ENCODE measurements at places on chromosomes 7 and 10. TPM values are rescaled to one million over a fixed set of nuclear protein-coding genes. Genes with fewer than 3 reads are reported as not detected.

HTRA1 gene
- polyA plus RNA-seq: 58.6 TPM

TDRD1 gene
- polyA plus RNA-seq: 0.13 TPM

GOLGA7B gene
- 0.23 TPM for polyA plus RNA-seq

ACSM6 gene
- polyA plus RNA-seq: not detected

DOCK4 gene
- 10.6 TPM for polyA plus RNA-seq

PRLHR gene
- not detected for polyA plus RNA-seq

GNG11 gene
- 24.7 TPM for polyA plus RNA-seq

SMIM30 gene
- 82.9 TPM for polyA plus RNA-seq

PDGFA gene
- polyA plus RNA-seq: 33.2 TPM

GNGT1 gene
- polyA plus RNA-seq: not detected

DKK1 gene
- 0.44 TPM for polyA plus RNA-seq

ERVW-1 gene
- 1.8 TPM for polyA plus RNA-seq

MLXIPL gene
- 1.7 TPM for polyA plus RNA-seq

MAT1A gene
- polyA plus RNA-seq: not detected

GDF10 gene
- 0.41 TPM for polyA plus RNA-seq

RBP4 gene
- 16.0 TPM for polyA plus RNA-seq

UROS gene
- polyA plus RNA-seq: 45.4 TPM

AKR1C4 gene
- polyA plus RNA-seq: not detected

SNCG gene
- polyA plus RNA-seq: 4.7 TPM

ARHGEF5 gene
- polyA plus RNA-seq: 2.7 TPM

MRPS33 gene
- polyA plus RNA-seq: 73.3 TPM

NEUROD6 gene
- not detected for polyA plus RNA-seq

HOXA6 gene
- polyA plus RNA-seq: 5.6 TPM

GIMAP6 gene
- 15.3 TPM for polyA plus RNA-seq

Measured in hindlimb muscle (tissue), 1 donor.